ENCODE measurements at places on chromosomes 5 and 9.

GRCh38 chr5:175588709-175589429 is 69.0 kb upstream of the HRH2 start:
- DNase-seq = no peak

GRCh38 chr5:112061666-112062065 is 304.7 kb upstream of the NREP start:
- no peak for DNase-seq

DNA sequence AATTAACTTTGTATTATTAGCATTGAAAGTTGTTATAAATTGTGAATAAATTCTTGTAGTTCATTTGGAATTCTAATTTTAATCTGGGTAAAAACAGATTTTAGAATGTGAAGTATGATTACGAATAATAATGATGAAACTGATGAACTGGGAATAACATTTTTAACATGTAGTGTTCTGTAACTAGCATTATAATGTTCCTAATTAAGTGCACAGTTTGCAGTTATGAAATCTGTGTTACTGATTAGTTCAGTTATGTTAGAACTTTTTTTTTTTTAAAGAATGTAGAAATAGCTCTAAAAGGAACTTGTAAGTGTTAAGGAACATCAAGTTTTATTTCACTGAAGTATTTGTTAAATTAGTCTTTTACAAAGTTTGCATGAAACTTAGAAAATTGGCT is 48.9 kb upstream of the EIF4EBP3 start:
- no peak for DNase-seq

- no peak for DNase-seq
Measured at GRCh38 chr9:78940121-78940855, 631.5 kb upstream of the TLE4 start.

DNA sequence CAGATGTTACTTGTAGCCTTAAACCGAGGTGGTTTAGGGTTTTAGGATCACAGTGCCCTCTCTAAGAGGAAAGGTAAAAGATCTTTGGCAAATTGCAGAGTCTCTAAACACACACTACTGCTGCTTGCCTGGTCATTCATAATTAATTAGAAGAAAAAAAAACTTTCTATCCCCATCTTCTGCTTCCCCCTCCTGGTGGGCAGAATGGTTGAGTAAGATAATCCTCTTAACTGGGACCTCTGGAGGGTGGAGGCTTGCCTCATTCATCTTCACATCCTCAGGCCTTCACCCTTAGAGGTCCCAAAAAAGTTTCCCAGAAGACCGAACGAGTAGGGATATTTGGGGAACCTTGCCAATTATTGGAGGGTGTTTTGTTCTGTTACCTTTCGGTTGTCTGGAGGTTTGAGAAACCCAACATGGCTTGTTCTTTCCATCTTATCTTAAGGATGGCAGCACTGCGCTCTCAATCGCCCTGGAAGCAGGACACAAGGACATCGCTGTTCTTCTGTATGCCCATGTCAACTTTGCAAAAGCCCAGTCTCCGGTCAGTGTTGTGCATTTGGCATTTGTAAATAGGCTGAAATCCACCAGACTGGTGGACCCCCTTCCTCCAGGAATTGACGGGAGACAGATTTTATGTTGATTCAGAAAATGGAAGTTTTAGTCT is 97.3 kb upstream of the DMRT1 start:
- no peak for DNase-seq

- no peak for DNase-seq
Measured at GRCh38 chr5:134224888-134225779, 739 bp downstream of the PPP2CA start.

DNA sequence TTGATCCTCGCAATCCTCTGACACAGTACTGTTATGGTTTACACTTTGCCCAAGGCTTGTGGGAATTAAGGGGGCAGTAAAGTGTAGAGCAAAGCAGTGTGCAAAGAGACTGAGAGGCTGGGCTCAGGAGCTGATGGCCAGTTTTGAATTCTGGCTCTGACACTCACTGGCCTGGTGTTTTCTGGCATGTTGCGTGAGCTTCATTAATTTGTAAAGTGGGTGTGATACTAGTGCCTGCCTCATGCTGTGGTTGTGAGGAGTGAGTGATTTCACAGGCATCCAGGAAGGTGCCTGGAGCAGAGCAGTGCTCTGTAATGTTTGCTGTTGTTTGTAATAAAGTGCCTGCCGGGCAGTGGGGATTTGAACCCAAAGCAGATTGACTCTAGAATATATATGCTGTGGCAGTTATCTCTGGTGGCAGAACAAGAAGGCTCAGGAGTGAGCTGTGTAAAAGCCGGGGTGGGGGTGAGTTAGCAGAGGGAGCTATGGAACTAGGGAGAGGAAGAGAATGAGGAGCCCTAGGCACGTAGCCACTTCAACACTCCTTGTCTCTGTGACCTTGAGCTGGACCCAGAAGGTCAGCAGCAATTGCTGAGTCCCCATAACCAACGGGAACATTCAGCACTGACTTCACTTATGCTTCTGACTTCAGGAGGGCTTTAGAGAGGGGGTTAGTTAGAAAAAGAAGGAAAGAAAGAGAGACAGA is 108.5 kb downstream of the DOCK2 start:
- DNase-seq = peak; percentile 40

DNA sequence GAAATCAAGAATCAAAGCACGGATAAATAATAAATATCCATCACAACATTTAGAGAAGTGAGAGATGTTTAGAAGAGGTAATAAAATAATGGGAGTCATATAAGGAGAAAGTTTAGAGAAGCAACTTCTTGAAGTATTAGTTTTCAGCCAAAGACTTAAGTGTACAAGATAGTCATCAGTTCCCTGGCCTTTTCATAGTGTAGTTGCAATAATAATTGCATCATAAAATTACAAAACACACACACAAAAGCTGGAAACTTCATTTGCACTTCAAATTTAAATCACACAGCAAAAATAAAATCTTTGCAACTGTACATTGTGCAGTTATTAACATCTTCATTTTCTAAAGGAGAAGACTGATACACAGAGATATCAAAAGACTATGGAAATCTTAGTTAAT is 319.1 kb upstream of the RGMB start:
- DNase-seq = no peak

DNA sequence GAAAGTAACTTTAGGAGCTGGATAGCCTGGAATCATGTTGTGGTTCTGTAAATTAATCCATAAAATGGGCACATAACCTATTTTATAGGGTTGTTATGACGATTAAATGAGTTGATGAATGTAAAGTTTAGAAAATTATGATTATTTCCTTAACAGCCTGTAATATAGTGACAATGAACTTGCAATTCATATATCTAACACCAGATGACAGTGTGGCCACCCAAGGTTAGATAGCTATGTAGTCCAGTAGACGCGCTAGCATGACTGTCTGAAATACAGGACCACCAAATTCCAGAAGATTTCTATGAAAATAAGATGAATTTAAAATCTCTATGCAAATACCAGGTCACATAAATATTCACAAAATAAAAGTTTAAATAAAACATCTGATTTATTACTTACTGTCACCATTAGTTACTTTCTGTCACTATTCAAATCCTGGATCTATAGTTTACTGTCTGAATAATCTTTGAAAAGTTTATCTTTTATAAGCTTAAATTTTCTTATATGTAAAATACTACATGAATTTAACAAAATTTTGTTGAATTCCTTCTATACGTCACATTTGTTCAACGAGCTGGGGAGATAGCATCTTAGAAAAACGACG is 26.1 kb upstream of the MACIR start:
- no peak for DNase-seq

- DNase-seq = no peak
Measured at GRCh38 chr9:129027685-129028191, 393 bp downstream of the SH3GLB2 start.

GRCh38 chr9:37002036-37002412 is 32.0 kb downstream of the PAX5 start:
- no peak for DNase-seq

- no peak for DNase-seq
Measured at GRCh38 chr9:77744841-77745430, 96.8 kb upstream of the GNA14 start.

DNA sequence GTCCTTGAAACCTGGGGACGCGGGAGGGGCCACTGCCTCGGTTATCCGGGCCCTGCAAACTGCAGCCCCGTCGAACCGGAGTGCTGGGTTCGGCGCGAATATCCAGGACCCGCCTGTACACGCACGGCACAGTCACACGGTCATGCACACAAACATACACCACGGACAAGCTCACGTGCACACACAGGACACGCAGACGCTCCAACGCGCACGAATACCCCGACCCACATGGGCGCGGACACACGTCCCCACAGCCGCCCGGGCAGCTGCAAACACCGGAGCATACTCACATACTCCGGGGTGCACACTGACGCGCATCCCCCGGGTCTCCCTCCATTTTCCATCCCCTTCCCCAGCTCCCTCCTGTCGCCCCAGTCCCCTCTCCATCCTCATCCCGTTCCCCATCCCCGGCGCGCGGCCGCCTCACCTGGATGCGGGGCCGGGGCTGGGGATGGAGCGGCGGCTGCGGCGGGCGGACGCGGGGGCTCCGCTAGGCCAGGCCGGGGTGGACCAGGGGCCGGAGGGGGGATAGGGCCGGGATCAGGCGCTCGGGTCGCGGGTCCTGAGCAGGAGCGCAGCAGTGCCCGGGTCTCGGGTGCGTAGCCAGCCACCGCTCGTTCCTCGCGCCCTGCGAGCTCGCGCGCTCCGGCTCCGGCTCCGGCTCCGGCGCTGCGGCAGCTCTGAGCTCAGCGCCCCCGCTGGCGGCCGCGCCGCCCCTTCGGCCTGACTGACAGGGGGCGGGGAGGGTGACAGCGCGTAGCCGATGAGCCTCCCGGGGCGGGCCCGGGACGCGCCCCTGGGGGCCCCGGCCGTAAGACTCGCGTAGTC is at the start of the genes EIF4E1B and SNCB:
EIF4E1B (plus strand) TSS at position 823 of the 828 bp plus-strand sequence. CDS start 12,113 bp downstream, outside the sequence.
SNCB (minus strand) TSS at position 682 of the 828 bp plus-strand sequence. CDS start 880 bp downstream, outside the sequence.
- no peak for DNase-seq

- no peak for DNase-seq
Measured at GRCh38 chr5:157978061-157978460, 119.1 kb upstream of the CLINT1 start.

DNA sequence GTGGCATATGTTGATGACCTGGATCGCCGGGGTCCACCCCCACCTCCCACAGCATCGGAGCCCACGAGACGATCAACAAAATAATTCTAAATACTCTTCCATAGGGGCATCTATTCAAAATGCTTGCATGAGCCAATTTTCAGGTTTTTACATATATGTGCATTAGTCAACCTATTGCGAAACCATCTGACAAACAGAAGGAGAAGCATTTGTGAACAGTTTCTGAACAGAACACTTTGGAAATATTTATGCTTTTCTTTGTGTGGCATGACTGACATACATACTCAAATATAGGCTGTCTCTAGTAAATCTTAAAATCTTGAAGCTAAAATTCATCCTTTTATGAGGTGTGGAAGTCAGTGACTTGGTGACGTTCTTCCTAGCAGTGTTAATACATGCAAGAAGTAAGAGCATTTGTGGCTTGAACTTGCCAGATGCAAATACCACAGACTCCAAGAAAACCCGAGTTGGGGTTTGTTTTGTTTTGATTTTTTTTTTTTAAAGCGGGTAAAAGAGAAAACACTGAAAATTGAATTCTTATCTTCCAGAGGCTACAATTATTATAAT is 5.3 kb downstream of the GPR151 start:
- DNase-seq = peak; percentile 4

GRCh38 chr9:92611621-92612285 is 58.2 kb downstream of the IPPK start:
- no peak for DNase-seq

GRCh38 chr9:116549061-116549664 is 137.9 kb upstream of the TRIM32 start:
- peak; percentile 85 for DNase-seq

DNA sequence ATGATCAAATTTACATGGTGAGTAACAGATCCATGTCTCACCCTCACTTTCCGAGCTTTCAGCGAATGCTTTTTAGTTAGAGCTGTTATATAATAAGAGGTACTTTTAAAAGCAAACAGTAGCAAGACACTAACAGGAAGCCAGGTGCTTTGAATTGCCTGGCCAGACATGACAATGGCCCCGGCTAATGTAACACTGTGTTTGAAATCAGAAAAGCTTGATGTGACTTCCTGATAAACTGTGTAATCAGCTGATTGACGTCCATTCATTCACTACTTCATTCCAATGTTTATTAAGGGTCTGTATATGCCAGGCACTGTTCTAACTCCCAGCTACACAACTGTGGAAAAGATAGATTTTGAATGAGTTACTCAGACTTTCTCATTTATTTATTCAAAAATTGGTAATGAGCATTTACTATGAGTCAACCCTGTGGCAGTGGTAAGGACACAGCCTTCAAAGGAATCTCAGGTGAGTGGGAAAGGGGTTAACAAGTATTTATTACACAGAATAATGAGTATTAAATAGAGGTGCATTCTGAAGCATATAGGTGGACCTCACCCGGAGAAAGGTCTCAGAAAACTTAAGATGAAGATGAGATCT is 26.6 kb downstream of the DPYSL3 start:
- DNase-seq = no peak

DNA sequence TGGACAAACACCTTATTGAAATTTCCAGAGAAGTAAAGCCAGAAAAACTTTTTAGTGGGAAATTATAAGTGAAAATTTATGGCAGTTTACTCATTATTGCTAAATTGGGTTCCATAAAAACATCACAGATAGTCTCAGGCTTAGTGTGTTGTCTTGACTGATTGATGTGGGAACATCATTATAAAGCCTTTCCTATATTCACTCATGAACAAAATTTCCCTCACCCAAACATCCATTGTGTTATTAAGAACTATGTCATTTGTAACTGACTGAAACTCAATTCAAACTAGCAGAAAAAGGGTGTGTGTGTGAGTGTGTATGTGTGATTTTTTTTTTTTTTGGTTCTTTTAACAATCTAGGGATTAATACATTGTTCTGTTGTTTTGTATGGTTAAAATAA is 143.7 kb upstream of the SEMA6A start:
- DNase-seq = no peak

DNA sequence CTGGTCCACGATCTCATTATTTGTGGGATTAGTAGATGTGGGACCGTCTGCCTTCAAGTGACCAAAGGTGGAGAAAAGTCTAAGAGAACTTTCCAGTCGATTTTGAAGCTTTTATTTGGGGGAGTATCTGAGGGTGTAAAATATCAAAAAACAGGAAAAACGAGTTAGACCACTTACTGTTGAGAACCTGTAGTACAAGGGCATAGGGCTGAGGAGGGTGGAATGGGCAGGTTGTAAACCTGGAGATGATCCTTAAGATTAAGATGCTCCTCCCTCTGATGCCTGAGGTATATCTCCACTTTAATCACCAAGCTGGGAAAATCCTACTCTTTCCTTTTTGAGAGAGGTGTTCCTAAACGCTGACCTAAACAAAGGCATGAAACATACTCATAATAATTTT is 32.0 kb upstream of the GTF2H2C start:
- DNase-seq = no peak

- DNase-seq = no peak
Measured at GRCh38 chr9:89817151-89817950, 212.5 kb downstream of the GADD45G start.

GRCh38 chr9:128724744-128725211 is 851 bp upstream of the ZDHHC12 start:
- DNase-seq = no peak
